Activated CD4-positive, CD25-positive, alpha-beta regulatory T cell treated with anti-CD3 and anti-CD28 coated beads, Interleukin-2, amount 50 U/mL, for 24 hours (primary cell): ENCODE measurements at places on chromosomes 2 and 18.

GRCh38 chr2:179298666-179299065 is 34.0 kb upstream of the SESTD1 start:
- no peak for ATAC-seq

- no peak for ATAC-seq
Observed at GRCh38 chr2:106339132-106339531, 129.1 kb downstream of the RGPD3 start.

- ATAC-seq = no peak
Observed at GRCh38 chr18:13735681-13736080, 9.2 kb downstream of the RNMT start.

GRCh38 chr18:25825979-25826776 is 264.2 kb downstream of the SS18 start:
- ATAC-seq = no peak

DNA sequence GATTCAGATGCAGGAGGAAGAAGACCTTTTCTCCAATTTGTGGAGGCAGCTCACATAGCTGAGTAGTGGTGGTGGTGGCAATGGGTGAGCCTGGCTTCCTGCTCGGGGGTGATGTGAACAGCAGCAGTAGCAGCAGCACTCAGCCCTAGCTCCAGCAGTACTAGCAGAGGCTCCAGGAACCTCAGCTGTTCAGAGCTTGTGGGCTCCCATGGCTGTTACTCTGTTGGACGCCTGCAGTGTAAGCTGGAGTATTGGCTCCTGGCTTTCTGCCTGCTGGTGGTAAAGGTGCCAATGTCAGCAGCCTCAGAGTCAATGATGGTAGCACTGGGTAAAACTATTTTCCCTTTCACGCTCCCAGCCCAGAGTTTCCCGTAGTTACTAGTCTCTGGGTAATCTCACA is 3.1 kb upstream of the SEH1L start:
- no peak for ATAC-seq

GRCh38 chr18:26085056-26085455 is 5.4 kb downstream of the SS18 start:
- ATAC-seq = no peak

- no peak for ATAC-seq
Observed at GRCh38 chr2:223142118-223142517, 90.1 kb downstream of the KCNE4 start.

DNA sequence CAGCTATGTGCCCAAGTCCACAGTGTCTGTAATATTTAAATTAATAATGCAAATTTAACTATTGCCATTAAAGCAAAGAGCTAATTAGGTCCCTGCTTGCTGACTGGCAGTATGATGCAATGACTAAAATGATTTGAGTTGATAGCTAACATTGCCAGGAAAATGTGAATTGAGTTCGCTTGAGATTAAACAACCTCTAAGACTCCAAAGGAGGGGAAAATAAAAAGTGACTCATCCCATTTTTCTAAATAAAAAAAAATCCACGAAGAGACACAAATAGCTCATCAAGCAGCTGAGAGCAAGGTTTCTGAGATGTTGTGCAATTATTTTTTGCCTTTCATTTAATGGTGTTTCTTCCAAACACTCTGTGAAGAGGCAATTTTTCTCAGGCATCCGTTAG is 413.0 kb downstream of the MTX2 start:
- ATAC-seq = no peak

DNA sequence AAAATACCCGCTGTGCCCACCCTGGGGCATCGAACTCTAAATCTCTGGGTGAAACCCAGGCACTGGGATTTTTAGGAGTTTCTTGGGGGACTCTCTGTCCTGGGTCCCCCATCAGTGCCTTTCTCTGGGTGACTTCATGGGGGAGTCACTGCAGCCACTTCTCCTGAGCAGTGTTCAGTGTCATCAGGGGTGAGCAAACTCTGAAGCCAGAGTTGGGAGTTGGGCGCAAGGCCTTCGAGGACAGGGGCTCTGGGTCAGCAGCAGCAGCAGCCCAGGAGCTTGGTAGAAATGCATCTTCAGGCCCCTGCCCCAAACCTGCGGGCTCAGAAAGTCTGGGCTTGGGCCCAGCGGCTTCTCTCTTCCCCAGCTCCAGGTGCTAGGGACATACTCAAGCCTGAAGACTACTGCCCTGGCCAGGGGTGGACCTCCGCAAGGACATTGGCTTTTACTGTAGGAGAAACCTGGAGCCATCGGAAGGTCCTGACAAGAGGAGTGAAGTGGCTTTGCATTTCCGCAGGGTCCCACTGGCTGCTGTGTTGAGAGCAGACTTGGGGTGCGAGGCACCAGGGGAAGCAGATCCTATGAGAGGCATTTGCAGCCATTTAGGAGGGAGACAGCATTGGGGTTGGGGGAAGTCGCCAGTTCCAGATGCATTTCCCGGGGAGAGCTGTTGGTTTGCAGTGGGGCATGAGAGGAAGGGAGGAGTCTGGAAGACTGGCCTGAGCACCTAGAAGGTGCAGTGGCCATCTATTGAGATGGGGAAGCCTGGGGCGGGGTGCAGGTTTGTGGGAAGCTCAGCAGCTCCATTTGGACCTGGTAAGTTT is 51.5 kb upstream of the FAHD2A start:
- no peak for ATAC-seq

GRCh38 chr2:21658907-21659477 is 535.2 kb downstream of the TDRD15 start:
- no peak for ATAC-seq

DNA sequence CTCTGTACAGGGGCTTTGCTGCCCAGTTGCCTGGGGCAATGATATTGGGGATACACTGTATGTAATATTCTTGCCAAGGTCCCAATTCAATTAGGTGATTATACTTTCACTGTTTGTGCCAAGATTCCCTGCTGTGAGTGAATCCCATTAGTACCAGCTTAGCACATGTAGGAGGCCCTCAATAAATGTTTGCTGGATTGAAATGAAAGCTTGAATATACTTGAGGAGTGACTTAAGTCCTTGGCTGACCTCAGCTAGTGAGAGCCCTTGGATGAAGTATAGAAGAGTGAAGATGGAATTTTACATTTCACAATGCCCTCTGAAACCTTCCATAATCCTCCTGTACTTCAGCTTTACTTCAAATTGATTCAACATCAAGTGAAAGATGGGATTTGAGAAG is 102.9 kb downstream of the GATA6 start:
- ATAC-seq = no peak

- ATAC-seq = no peak
Observed at GRCh38 chr2:217433522-217433921, 569.3 kb downstream of the TNS1 start.

- no peak for ATAC-seq
Observed at GRCh38 chr2:219650426-219651248, 23.2 kb downstream of the SLC4A3 start.

- no peak for ATAC-seq
Observed at GRCh38 chr2:212416086-212416485, 122.5 kb downstream of the ERBB4 start.

- ATAC-seq = no peak
Observed at GRCh38 chr2:203637471-203638167, 68.8 kb upstream of the CD28 start.

DNA sequence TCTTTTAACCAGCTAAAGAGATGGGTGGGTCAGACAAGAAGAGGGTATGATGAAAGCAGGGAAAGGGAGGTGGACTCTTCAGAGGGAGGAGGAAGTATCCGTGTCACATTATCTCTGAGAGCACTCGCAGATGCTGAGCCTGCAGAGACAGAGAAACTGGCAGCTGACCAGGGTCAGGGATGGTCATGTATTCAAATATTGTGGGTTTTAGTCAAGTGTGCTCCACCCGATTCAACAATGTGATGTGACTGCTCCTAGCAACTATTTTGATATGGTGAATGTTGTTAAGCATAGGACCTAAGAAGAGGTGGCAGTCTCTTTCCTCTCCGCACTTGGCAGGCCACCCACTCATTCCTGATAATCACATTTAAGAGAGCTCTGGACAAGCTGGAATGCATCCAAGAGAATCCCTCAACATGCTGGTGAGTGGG is 1.3 kb upstream of the CLIP4 start:
- no peak for ATAC-seq

DNA sequence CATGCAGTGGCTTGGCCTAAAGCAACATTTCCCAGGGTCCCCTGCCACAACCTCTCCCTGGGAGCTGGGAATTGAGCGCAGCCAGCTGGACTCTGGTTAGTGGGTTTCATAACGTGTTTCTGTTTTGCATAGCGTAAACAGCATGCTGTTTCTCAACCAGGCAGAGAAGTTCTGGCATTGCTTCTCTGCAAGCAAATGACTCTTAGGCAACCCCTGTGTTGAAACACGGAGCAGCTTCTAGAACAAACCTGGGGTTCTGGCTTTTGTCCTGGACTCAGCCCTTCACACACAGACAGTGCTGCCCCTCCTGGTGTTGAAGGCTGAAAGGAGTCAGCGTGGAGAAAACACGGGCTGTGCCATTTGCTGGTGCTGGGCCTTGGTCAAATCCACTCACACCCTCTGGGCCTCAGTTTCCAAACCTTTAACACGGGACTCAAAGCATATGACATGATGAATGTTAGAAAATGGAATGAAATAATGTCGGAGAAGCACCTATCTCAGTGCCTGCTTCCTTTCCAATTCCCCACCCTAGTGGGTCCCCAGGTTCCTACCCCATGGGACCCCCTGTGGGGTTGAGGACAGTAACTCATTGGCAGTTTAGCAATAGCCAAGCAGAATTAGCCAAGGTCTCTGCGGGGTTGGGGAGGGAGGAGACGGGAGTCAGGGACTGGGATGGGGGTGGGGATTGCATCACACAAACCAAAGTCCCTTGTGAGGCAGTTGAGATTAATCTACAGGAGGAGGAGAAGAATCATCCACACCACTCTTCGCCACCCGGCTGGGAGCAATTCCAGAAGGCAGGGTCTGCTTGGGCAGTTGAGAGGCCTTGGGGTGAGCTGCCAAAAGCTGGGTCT is 30.2 kb upstream of the IL1R2 start:
- ATAC-seq = no peak

DNA sequence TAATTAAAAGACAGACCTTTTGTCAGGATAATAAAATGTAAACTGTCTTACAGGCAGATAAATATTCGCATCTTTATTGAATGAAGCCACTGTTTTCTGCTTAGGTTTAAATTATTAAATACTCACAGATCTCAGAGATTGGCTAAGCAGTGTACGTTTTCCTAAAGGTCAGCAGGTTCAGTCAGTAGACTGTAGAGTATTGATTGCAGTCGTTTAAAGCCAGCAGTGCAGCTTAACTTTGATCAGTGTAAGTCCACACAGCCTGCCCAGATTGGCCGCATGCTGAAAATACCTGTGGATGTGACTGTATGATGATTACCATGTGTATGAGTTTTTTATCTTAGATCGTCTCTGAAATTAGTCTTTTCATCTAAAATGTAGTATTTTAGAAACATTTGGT is 42.3 kb downstream of the ATP9B start:
- ATAC-seq = no peak
